AG04449 (cell line): ENCODE measurements at places on chromosomes 5 and 9.

DNA sequence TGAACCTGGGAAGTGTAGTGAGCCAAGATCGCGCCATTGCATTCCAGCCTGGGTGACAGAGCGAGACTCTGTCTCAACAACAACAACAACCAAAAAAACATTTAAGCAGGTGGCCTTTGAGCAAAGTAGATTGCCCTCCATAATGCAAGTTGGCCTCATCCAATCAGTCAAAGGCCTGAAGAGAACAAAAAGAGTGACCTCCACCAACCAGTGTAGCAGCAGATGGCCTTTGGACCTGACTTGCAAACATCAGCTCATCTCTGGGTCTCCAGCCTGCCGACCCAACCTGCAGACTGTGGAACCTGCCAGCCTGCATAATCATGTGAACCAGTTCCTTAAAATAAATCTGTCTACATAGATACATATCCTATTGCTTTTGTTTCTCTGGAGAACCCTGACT lies 7.5 kb downstream of the FRRS1L start:
- DNase-seq, result no peak

GRCh38 chr5:137718611-137719010 lies 17.3 kb downstream of the KLHL3 start:
- no peak for DNase-seq

DNA sequence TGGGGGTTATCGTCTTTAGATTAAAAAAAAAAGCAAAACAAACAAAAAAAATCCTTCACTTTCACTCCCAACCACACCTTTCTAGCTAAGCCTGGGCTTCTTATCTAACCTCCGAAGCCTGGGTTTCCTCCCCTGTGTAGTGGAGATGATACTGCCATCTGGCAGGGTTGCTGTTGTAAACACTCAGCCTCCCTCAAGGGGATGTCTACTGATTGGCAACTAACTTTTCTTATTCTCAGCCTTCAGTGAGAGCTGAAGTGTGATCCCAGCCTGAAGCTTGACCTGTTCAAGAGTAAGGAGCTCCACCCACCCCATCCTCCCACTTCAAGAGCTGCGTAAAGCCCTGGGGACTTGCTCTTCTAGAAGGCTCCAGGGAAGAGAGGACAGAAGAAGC lies 21.5 kb upstream of the WWC1 start:
- DNase-seq, result no peak

GRCh38 chr9:136673088-136673974 lies 10.6 kb downstream of the EGFL7 start:
- DNase-seq, result no peak

- no peak for DNase-seq
Observed at GRCh38 chr5:137090721-137091120, 408.4 kb downstream of the SPOCK1 start.
